ENCODE measurements at places on chromosomes 2 and 18. TPM values are rescaled to one million over a fixed set of nuclear protein-coding genes. Genes with fewer than 3 reads are reported as not detected.

C2orf76 gene
- 16.0 TPM for total RNA-seq

WNT10A gene
- total RNA-seq: not detected

EN1 gene
- total RNA-seq: not detected

STEAP3 gene
- 2.1 TPM for total RNA-seq

FHOD3 gene
- total RNA-seq: 0.32 TPM

MYCN gene
- total RNA-seq: 0.65 TPM

UGT1A6 gene
- not detected for total RNA-seq

UGT1A5 gene
- not detected for total RNA-seq

PSTPIP2 gene
- total RNA-seq: 7.4 TPM

POTEE gene
- not detected for total RNA-seq

DNAJC5G gene
- total RNA-seq: not detected

CLIP4 gene
- total RNA-seq: 33.7 TPM

Data from epithelial cell of umbilical artery (primary cell).